ENCODE measurements at places on chromosomes 6 and 20.
A peak's percentile ranks its signal among the peaks of the same experiment; 100 is the strongest.

GRCh38 chr6:168684471-168684870 lies 243.5 kb downstream of the SMOC2 start:
- no peak for ATAC-seq

- ATAC-seq = no peak
These were observed 1.5 kb downstream of the EBF4 start for GRCh38 chr20:2694008-2694471.

GRCh38 chr6:19983374-19983773 lies 146.2 kb downstream of the ID4 start:
- ATAC-seq = no peak

- no peak for ATAC-seq
These were observed 349.1 kb upstream of the GJE1 start for GRCh38 chr6:141783585-141783984.

- no peak for ATAC-seq
These were observed 15.8 kb downstream of the SPTLC3 start for GRCh38 chr20:13024596-13024995.

DNA sequence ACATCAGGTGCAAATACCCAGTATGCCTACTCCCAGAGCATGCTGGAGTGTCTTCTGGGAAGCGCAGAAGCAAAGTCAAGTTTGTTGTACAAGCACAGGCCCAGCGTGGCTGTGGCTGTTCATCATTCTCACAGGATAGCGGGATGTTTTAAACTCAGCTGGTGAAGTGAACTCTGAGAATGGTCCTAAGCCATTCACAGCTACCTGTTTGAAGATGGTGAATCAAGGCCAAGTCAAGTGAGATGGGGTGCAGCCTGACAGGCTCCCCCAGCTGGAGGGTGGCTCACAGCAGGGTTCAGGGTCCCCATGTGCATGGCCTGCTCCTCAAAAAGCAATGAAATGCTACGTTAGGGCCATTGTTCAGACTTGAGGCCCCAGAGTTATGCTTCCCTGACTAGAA lies 304.7 kb upstream of the FOXQ1 start:
- no peak for ATAC-seq

DNA sequence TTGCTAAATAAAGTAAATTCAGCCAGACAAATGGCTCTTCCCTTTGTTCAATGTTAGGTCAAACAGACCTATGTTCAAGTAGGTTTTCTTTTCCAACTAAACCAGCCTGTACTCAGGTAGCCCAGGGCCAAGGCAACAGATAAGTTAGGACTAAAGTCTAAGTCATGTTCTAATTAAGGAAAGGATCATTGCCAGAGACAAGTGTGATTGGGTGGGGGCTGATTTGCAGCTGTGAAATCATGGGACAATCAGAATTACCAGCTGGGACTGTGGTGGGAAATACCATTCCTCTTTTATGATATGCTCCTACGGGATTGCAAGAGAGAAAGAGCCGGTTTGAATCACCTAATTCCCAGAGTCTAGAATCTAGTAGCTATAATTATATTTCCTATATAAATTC lies 4.2 kb upstream of the FBXO30 start:
- ATAC-seq = no peak

- ATAC-seq = peak; percentile 46
These were observed 107.1 kb upstream of the BACH2 start for GRCh38 chr6:90403489-90404381.

GRCh38 chr6:149127212-149127611 lies 190.3 kb upstream of the TAB2 start:
- ATAC-seq = no peak

GRCh38 chr6:105189026-105189820 lies 9.4 kb upstream of the POPDC3 start:
- no peak for ATAC-seq

DNA sequence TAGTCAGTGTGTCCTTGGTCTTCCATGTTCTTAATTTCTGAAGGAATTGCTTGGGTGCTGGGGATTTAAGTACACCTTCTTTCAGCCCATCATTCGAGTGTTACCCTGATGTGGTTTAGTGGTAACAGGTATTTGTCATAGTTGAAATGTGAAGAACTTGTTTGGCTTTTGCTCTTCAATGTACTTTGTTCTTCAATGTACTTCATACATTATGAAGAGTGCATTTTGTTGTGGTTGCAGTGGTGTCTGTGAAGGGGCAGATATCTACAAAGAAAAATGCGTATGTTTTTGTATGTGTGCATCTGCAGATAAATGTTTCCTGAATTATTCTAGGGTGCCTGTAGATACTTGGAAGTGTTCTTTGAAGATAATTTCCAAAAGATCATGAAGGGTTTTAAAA lies 111.2 kb upstream of the SUPT3H start:
- ATAC-seq = no peak

- no peak for ATAC-seq
These were observed 92.9 kb downstream of the SPTLC3 start for GRCh38 chr20:13101706-13102105.

DNA sequence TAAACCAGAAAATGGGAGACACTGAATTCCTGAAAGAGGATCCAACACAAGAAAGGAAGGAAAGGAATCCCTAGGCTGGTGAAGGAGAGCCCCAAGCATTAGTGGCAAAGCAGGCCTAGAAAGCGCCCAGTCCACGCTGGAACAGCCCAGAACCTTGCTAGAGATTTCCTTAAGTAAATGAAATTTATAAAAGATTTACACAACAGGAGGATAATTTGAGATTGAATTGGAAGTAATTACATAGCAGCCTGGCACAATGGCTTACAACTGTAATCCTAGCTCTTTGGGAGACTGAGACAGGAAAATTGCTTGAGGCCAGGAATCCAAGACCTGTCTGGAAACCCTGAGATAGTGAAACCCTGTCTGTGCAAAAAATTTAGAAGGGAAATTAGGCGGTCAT lies 26.8 kb upstream of the C20orf144 start:
- ATAC-seq = no peak

- ATAC-seq = no peak
These were observed 13.3 kb downstream of the GNAS start for GRCh38 chr20:58865843-58866242.

DNA sequence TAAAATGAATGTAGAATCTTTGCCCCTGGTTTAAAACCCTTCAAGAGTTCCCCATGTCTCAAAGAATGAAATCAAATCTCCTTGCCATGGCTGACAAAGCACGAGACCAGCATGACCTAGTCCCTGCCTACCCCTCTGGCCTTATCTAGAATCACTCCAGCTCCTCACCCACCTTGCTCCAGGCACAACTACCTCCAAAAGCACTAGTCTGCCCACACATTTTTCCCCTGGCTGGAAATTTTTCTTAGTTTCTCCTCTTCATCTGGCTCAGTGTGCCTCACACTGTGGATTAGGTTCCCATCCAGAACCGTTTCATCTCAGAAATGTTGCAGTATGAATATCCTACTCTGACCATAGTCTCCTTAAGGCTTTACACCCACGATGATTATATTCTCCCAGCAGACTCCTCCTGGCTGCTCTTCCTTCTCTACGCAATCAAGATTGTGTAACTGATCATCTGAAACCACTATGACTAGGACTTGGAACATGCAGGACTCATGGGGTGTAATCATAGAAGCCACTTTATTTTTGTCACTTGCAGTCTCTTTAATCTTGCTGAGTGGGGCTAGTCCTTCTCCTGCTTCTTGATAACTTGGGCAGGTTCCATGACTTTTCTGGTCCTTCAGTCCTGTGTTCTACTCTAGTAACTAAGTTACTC lies 7.8 kb upstream of the MRS2 start:
- peak; percentile 62 for ATAC-seq

- peak; percentile 79 for ATAC-seq
These were observed 118.1 kb downstream of the CEBPB start for GRCh38 chr20:50308513-50309279.

DNA sequence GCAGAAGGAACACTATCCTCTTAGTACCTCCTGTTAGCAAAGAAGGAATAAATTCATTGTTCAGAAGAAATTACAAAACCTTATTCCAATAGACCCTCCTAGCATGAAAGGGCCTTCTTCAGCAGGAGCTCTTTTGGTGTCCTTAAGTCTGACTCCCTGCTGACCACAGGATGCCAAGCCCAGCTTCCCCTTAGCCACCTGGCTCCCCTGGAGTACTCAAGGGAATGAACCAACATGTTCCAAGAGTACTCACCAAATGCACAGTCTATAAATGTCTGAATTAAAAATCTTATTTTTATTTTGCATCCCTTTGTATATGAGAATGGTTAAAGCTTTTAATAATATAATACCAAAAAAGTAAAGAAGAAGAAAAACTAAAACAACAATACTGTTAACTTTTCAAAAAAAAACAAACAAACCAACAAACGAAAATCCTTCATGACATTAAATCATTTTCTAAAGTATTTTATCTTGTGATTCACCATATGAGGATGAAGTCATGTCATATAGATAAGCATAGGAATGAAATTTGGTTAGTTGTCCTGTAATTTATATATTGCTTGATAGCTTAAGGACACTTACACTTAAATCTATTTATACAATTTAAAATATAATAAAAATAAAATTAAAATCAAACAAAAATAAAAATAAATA lies 1355.1 kb downstream of the HACE1 start:
- no peak for ATAC-seq

DNA sequence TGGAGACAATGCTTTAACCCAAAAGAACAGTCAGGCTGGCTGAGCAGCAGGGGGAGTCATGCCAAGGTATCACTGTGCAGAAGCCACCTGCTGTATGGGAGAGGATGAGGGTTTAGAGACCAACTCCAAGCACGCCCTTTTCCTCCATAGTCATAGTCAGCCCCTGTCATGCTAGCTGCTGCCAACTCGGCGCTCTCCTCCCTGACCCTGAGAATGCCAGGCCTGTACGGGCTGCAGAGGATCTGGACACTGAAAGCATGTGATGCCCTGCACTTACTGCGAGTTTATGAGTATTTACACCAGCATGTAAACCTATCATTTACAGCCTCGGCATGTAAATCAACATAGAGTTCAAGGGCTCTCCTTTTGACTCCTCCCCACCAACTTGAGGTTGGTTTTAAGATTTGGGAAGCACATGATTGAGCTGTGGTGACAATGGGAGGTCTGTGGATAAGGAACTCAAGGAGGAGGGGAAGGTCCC lies 11.7 kb upstream of the SCUBE3 start:
- ATAC-seq = no peak

DNA sequence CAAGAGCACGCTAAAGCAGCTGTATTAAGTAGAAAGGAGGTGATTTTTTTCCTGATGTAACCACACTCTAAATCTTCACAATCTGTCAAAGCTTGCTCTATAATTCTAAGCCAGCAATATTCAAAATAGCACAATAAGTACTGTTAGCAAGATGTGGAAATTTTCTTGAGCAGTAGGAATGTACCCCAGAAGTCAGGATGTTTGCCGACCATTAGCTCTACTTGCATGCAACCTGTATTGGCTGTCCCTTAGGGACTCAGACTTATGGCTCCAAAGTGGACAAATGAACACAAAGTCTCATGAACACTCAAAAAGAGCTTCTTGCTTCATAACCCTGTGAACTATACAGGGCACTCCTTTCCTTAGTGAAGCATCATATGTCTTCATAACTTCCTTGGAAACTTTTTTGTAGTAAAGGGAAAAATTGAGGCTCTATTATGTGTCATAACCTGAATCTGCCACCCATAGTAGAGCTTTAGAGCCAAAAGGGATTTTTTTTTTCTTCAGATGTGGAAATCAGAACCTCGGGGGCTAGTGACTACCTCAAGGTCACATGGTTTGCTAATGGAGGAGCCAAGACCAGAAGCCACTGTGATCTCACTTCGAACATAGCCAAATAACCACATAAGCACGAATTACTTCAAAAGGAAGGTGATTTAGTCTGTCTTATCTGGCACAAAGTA lies 54.5 kb downstream of the ADGRG6 start:
- ATAC-seq = peak; percentile 55

DNA sequence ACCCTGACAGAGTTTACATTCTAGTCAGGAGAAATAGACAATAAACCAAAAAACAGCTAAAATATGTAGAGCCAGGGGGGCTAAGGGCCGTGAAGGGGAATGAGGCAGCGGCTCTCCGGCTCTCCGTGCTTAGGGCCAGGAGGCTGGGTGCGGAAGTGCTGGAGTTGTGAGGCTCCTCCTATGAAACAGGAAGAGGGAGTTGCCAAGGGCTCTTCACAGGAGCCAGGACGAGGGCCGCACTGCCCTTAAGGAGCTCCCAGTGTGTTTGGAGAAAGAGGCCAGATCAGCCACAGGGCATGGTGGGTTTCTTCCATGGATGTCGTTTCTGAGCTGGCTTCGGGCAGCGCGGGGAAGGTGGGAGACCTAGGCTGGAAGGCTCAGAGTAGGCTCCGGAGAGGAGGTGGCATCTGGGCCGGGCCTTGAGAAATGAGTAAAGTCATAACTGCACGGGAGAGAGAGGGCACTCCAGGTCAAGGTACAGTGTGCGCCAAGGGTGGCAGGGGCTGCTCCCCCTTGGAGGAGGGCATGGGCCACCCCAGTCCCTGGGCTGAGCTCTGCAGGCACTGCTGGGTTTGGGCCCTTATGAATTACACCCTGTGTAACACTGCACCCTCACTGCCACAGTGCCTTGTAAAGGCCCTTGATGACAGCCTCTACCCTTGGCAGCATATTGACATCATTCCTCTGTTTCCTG lies 20.8 kb upstream of the MLN start:
- ATAC-seq = no peak

GRCh38 chr6:55469951-55470366 lies 109.0 kb downstream of the HMGCLL1 start:
- ATAC-seq = no peak

DNA sequence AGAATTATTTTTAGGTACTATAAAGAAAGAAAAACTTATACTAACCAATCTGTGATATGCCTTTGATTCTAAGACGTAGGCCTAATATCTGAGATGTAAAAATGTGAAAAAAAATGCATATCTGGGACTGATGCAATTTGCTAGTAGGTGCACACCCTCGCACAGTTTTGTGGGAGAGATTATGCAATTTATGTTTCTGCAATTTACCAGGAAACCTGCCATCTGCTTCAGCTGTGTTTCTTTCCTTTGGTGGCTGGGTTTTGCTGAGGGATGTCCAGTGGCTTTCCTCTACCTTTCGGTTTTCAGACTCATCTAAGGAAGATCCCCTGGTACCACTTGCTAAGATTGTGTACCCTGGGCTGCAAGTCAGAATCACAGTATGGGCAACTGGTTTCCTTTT lies 186.9 kb downstream of the ZFP64 start:
- ATAC-seq = peak; percentile 77

DNA sequence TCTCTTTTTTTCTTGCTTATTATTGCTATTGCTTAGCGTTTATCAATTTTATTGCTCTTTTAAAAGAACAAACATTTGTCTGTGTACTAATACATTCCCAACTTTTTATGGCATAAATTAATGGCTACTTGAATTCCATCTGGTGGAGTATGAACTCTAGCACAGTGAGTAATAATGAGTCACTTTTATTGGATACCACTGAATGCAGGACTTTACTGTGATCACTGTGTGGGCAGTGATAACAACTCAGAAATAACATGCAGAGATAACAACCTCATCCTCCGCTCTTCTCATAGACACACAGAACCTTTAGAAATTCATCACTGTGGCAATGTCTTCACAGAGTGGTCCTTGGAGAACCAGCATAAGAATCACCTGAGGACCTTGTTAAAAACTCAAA lies 174.9 kb upstream of the PRND start:
- ATAC-seq = no peak
